ENCODE measurements at places on chromosomes 3 and 15.

GRCh38 chr3:71127052-71127831, 456.3 kb downstream of the FOXP1 start:
- DNase-seq = no peak

GRCh38 chr3:150905339-150905738, at the start of gene MINDY4B:
MINDY4B (minus strand) TSS chr3:150905439; CDS start chr3:150905439, 0 bp downstream.
- no peak for DNase-seq

GRCh38 chr3:109804697-109805096, 467.4 kb upstream of the DPPA4 start:
- no peak for DNase-seq

- DNase-seq = no peak
Observed at GRCh38 chr3:196198081-196198675, 13.0 kb downstream of the ZDHHC19 start.

- DNase-seq = no peak
Observed at GRCh38 chr15:39211108-39211979, 369.5 kb upstream of the THBS1 start.

DNA sequence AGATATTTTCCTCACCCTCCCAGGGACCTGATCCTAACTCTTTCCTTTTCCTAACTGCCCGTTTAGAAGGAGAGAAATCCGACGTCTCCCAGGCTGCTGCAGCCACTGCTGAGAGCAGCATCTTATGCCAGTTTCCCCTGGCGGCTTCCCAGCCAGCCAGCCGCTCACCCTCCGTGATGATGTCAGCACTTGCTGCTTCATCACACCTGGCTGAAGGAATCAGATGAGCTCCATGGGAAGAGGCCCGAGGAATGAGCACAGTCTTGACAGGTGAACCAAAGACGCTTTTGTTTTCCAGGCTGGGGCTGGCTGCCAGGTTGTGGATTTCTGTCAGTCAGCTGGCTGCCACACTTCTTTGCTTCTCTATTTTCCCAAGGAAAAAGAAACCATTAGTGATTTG, 445.1 kb upstream of the RBMS3 start:
- DNase-seq = no peak
